ENCODE measurements at places on chromosomes 3 and 15.

DNA sequence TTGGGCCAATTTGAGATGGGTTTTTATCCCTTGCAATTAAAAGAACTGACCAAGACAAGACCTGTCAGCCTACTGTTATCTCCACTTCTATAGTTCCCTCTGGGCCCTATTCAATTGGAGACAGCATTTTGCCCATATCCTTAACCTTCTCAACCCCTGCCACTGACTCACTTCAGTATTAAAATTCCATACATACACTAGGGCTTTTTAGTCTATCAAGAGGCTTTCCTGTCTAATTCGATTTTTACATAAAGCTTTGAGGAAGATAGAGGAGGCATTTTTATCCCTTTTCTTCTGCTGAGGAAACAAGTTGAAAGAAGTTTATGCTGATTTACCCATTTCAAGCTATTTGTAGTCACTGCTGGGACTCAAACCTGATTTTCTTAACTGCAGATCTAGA, 51.1 kb downstream of the GTF2E1 start:
- DNase-seq, result no peak

DNA sequence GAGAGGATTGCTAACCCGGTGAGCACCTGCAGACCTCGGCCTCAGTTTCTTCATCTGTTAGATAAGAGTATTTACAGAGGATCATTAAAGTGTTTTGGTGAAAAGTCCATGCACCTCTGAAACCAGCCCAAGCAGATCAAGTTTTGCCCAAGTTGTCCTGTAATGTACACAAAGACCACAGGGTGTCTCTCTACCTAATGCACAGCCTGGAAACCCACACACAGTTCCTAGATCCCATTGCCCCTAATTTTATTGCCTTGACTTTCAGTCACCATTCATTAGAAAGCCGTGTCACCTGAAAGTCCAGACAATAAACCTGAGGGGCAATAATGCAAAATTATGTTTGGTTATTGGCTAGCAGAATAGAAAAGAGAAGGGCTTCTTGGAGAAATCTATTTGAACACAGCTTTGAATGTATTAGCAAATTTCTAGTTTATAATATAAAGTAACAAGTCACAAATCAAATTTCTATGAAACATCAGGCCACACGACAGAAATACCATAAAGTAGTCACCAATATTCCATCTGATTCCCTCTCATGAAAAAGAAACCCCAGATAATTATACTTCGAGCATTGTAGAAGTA, 161.3 kb upstream of the SLC2A2 start:
- no peak for DNase-seq

GRCh38 chr15:75455982-75456531, 4.6 kb upstream of the SIN3A start:
- peak; percentile 85 for DNase-seq

GRCh38 chr15:79900087-79900486, 3.3 kb upstream of the MTHFS start:
- DNase-seq, result no peak

- no peak for DNase-seq
Observed at GRCh38 chr3:142315083-142315482, 89.7 kb upstream of the GK5 start.

- DNase-seq, result no peak
Observed at GRCh38 chr15:70875001-70875782, 17.0 kb downstream of the THAP10 start.

DNA sequence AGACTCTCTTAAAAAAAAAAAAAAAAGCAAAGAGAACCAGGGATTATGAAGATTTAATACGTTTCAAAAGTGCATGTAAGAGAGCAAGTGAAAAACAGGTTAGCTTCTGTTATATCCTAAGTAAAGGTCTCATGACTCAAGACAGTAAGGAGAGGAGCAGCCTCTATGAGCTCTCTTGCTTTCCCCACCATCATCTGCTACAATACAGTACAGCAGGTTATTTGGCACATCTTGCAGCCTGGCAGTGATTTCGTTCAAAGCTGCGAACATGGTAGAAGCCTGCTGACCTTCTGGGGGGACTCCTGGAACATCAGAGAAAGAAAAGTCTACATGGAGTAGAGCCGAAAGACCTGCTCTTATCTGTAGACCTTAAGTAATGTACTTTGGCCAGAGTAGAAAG, 129.2 kb upstream of the PLXND1 start:
- no peak for DNase-seq

Data from activated effector memory CD4-positive, alpha-beta T cell treated with anti-CD3 and anti-CD28 coated beads, Interleukin-2, amount 50 U/mL, for 16 hours (primary cell).